Stimulated activated CD8-positive, alpha-beta memory T cell treated with anti-CD3 and anti-CD28 coated beads, Interleukin-4, amount 100 ng/mL, for 1 hour (primary cell): ENCODE measurements at places on chromosomes 16 and 17.

GRCh38 chr17:76410328-76410965, 26.0 kb downstream of the SPHK1 start:
- DNase-seq = no peak

- DNase-seq = no peak
Observed at GRCh38 chr17:39018267-39019134, 51.3 kb upstream of the FBXO47 start.

GRCh38 chr16:28563218-28563617, 9.5 kb downstream of the SGF29 start:
- no peak for DNase-seq

DNA sequence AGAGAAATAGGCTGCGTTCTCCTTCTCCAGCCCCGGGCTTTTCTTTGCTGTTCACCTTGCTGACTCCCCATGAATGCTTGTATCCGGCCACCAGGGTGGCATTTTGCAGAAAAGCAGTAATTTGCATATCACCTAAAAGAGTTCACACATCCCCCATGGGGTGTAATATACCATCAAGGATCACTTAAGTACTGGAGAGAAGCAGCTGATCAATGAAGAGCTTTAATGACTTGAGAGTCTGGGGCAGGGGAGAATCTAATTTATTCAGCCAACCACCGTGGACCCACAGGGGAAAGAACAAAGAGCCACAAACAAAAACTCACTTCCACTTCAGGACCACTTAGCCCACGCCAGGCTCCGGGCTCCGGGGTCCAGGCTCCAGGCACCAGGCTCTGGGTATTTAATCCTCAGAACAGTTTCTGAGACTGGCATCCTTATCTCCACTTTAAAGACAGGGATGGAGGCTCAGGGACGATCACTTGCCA, 33.9 kb upstream of the SEC14L1 start:
- DNase-seq = no peak

GRCh38 chr16:16917191-16917785, 538.3 kb downstream of the NPIPA7 start:
- DNase-seq = no peak

GRCh38 chr17:802481-802880, 20.3 kb downstream of the MRM3 start:
- DNase-seq = no peak

DNA sequence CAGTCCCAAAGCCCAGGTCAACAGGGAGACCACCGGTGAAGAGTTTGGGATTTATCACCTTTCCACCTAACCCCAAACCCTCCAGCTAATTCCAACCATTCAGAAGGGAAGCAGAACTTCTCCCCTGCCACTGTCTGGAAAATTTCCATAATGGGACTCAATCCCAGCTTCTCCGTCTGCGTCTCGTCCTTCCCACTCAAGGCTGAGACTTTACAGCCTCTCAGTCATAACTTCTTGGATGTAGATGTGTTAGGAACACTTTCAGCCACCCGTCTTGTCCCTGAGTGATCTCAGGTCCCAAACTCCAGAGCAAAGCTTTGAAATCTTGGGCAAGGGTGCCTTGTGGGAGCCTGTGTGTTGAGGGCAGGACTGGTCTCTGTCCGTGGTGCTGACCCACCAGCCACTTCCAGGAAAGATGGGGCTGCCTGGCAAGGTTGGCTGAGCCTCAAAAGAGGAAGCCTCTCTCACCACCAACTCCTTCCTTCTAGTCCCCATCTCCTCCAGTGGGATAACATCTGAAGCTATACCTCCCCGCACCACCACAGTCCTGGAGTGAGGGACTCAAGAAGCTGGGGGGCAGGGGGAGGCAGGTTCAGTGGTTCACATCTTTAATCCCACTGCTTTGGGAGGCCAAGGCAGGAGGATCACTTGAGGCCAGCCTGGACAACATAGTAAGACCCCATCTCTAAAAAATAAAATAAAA, 9.3 kb downstream of the GAS2L2 start:
- no peak for DNase-seq

DNA sequence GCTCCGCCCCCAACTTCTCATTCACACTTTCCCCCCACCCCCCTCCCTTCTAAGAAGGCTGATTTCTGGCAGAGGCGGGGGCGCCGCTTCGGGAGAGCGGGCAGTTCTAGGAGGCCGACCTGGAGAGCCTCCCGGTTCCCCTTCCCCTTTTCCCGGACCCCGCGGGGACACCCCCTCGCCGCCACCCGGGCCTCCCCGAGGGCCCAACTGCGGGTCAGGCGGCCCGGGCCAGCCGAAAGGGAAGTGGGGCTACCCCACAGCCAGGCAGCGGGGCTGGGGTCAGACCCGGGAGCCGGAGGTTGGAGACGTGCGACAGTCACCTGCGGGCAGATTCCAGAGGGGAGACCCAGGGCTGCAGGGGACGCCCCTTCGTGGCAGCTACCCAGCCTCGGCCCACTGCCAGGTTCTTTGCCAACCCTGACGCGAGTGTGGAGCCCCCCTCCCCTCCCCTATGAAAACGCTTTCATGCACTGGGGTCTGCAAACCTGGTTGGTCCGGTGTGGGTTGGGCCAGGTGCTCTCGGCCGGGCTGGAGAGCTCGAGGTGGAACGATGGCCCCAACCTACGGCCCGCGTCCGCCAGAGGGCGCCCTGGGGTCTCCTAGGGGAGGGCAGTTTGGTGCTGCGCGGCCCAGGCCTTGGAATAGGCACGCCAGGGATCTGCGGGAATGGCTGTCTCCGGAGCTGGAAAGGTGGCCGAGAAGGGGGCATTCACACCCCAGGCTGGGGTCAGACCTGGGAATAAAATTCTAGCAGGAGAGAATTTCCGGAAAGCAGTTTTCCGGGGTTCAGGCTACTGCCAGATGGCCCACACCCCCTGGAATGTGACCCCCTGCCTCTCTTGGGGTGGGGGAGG, 721 bp upstream of the SOCS3 start:
- DNase-seq = peak; percentile 91

- no peak for DNase-seq
Observed at GRCh38 chr17:10804546-10804945, 647 bp upstream of the TMEM238L start.

DNA sequence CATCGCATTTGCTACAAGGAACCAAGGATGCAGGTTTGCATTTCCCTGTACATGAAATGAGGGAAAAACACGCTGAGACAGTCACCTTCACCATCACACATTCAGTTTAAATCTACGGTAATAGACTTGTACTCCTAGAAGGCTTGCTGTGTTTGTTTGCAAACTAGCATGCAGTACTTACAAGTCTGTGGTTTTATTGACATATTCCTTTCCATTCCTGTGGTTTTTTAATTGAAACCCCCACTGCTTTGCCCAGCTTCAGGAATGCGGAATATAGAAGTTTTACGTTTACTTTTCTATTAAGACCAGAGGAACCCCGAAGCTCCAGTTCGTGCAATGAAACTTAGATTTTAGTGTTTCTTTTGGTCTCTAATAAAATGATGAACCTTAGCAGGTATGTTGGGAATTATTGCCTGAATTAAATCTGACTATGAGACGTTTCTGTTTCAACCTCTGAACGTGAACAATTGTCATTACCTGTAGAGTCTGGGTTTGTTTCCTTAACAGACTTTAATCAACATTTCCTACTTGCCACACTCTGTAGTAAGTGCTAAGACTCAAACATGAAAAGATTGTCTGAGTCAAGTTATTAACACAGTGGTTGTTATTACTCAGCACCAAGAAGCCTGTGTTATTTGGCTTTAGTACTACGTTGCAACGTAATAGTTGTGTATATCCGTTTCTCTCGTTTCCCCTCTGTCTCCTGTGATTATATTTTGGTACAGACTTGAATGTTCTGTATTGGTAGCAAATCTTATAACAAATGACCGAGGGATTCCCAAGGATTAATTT, 793.3 kb upstream of the GOT2 start:
- DNase-seq = no peak

DNA sequence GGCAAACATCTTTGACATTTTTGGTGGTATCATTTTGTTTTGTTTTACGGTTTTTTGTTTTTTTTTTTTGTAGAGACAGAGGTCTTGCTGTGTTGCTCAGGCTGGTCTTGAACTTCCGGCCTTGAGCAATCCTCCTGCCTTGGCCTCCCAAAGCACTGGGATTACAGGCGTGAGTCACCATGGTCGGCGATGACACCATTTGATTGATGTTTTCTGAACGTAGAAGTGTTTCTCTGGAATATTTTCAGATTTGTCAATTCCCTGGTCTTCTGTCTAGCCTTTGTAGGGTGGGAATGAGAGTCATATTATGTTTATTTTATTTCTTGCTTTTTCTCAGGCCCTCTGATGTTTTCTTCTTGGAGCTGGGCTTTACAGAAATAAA, 32.2 kb upstream of the BRD7 start:
- no peak for DNase-seq

DNA sequence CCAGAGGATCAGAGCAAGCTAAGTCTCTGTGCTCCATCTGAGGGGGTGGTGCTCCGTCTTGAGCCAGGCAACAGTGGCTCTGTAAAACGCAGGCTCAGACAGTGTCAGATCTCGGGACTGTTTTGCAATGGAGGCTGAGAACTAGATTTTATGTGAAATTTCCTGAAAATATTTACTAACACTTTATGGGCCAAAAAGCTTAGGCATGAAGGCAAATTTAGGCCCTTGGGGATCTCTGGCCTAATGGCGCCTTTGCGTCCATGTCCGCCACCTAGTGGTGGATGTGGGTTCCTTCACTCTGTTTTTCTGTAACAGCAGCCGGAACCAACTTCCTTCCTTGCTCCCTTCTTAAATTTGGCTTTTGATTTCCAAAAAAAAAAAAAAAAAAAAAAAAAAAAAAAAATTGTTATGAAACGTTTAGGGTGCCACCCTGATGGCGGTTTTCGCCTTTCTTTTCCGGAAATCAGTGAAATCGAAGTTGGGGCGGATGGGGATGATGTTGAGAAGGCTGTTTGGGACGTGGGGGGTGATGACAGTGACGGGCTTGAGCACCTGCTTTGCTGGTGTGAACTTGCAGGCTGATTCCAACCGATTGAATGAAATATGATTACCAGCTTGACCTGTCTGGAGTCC, 14.0 kb upstream of the ELAC2 start:
- no peak for DNase-seq

DNA sequence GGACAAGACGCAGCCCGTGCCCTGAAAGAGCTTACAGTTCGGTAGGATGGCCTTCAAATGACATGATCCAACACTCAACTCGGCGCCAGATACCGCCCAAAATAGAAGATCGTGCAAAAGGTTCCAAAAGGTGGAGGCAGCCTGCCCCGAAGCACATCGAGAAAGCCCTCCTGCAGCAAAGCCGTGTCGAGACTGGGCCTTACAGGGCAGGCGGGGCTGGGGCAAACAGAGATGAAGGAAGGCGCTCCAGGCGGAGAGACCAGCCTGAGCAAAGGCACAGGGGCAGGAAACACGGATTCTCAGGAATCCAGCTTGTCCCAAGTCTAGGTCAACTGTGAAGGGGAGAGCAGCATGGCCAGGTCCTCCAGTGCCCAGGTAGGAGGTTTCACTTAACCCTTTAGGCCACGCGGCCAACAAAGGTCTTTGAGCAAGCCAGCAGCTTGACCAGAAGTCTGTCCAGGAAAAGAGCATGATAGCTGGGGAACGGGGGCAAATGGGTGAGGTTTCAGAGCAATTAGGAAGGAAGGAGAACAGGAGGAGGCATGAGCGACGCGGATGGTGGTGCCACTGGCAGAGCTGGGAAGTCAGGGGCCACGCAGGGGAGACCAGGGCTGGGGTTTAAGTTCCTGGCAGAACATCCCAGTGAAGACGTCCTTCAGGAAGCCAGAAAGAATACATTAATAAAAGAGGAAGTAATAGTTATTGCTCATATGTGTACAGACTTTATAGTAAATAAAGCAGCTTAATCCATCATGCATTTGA, 21.2 kb upstream of the EIF1 start:
- DNase-seq = no peak

DNA sequence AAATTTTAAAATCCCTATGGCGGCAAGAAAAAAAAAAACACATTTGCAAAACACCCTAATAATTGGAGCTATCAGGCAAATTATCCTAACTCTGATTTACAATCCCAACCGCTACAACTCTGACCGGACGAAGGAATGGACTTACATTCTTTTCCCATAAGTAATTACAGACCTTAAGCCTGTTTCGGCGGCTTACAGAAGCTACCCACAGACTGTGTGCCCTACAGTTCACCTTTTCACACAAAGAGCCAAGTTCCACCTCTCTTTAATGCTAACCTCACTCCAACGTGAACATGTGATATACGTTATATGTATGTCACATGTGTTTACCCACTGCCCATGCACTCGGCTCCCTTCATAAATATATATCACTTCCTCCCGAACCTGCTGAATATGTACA, 8.7 kb upstream of the MEAK7 start:
- DNase-seq = no peak

GRCh38 chr16:10667239-10667638, 27.5 kb downstream of the TEKT5 start:
- no peak for DNase-seq

GRCh38 chr16:57127037-57127763, 34.8 kb downstream of the CPNE2 start:
- DNase-seq = no peak

GRCh38 chr16:78746718-78747117, 647.3 kb downstream of the WWOX start:
- no peak for DNase-seq

- DNase-seq = no peak
Observed at GRCh38 chr16:3066440-3066748, 954 bp downstream of the IL32 start.

DNA sequence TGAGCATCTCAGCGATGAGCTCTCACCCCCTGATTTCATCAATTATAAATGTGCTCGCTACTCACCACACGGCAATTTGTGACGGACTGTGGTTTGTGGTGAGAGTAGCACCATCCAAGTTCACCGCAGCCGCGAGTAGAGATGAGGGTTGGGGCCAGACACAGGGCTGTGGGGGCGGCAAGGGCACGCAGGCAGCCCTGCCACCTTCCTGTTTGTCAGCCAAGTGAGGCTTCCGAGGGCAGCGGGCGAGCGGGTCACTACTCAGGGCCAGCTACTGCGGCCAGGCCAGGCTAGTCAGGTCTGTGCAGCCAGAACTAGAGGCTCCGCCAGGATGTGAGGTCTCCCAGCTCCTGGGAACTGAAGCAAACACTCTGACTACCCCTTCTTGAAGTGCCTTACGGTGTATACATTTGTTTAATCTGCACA, 39.6 kb upstream of the MEOX1 start:
- peak; percentile 24 for DNase-seq

DNA sequence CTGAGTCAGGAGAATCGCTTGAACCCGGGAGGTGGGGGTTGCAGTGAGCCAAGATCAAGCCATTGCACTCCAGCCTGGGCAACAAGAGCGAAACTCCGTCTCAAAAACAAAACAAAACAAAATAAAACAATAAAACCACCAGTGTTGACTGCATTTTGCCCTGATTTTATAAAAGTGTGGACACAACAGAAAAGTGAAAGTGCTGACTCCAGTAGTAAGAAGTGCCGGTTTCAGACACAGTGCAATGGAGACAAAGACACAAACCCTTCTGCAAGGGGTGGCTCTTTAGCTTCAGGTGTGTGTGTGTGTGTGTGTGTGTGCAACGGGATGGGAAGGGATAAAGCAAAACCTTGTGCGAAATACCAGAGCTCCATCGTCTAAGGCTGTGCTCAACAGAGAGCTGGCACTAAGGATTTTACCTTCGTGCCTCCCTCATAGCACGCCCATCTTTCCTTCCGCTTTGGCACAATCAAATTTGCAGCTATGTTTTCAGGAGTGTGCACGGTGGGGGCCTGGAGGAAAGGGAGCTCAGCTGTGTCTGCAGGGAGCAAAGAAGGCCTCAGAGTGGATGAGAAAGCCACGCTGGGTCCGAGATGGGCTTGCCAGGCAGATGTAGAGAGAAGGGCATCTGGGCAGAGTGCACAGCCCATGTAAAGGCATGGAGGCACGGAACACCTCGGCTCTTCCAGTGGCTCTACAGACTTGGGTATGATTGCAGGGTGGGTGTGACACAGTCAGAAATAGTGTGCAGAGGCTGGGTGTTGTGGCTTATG, 15.5 kb downstream of the MXRA7 start:
- no peak for DNase-seq

- DNase-seq = peak; percentile 29
Observed at GRCh38 chr16:728131-728889, 1.4 kb downstream of the HAGHL start.
